ENCODE measurements at places on chromosomes 1 and 21. TPM values are rescaled to one million over a fixed set of nuclear protein-coding genes. Genes with fewer than 3 reads are reported as not detected.

Gene NTNG1
- polyA plus RNA-seq = 15.2 TPM

Gene STPG1
- 1.4 TPM for polyA plus RNA-seq

Gene RGS1
- polyA plus RNA-seq = 1.2 TPM

Gene KCNK2
- polyA plus RNA-seq = 6.3 TPM

Gene DCST1
- polyA plus RNA-seq = not detected

GRCh38 chr1:209356976-209357377 is 226.5 kb upstream of the CAMK1G start:
- no peak for DNase-seq

DNA sequence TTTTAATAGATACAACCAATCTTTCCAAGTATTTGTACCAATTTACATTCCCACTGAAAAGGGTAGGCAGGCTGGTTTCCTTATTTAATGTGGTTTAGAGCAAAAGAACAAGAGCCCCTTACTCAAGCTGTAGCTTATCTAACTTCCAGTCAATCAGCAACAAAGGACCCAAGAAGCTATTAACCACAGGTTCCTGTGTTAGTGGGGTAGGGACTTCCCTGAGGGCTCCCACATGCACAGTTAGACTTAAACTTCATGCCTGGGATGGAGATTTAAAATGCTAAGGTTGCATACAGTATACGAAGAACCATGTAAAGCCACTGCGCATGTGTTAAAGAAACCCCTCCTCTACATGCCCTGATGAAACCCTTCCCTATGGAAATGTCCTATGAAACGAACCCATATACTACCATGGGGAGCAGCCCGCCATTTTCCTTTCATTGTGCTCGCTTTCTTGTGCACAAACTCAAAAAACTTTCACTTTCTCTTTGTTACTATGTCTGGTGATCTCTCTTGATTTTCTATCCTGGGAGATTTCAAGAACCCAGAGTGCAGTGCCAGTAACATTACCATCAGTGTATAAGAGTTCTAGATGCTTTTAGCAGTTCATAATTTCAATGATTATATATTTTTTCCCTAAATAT is 23.3 kb upstream of the ST6GALNAC5 start:
- DNase-seq = no peak

GRCh38 chr1:248817065-248817464 is 8.7 kb downstream of the SH3BP5L start:
- DNase-seq = no peak

DNA sequence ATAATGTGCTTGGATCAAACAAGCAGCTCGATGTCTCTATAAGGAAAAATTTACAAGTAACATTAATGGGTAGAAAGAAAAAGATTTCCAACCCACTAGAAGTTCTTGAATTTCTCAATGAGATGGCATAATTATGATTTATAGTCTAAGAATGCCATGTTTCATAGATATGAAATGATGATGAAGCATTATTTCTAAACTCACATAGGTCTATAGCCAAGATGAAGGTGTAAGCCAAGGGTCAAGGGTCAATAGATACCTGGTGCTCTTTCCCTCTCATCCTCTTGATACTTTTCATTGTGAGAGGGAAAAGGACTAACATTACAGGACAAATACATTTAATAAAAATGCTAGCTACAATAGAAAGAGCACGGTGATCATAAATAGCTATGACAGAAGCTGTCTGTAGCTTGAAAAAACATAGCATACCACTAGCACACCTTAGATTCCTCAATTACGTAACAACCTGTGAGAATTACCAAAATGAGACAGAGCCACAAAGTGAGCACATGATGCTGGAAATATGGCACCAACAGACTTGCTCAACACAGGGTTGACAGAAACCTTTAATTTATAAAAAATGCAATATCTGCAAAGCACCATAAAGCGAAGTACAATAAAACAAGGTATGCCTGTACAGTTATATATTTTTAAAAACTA is 26.3 kb upstream of the F13B start:
- DNase-seq = no peak

DNA sequence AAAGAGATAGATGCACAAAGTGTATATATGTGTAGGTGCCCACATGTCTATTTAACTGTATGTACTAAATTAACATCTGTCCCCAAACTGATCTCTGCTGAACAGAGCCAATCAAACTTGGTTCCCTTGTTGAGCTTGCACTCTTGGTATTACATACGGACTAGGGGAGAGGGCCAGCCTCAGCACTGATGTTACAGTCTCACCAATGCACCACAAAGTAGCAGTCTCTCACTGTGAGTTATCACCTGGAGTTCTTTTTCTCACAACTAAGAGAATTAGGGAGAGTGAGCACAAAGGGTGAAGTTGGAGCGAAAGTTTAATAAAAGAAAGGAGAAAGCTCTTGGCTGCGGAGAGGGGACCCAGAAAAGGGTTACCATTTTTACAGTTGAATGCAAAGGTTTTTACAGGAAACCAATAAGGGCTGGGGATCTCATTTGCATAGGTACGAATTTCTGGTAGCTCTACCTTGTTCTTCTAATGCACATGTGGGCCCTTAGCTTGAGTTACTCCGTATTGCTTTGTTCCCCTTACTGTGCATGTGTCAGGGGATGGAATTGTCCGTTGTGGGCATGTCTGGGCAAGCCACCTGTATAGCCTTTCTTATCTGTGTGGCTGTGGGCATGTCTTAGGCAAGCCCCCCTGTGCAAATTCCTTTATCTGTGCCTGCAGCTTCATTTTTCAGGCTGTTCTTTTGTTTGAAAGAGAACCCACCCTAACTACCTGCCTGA is 13.3 kb upstream of the CHI3L2 start:
- DNase-seq = no peak

- DNase-seq = no peak
These were observed 56.1 kb downstream of the HIVEP3 start for GRCh38 chr1:41862384-41863221.

DNA sequence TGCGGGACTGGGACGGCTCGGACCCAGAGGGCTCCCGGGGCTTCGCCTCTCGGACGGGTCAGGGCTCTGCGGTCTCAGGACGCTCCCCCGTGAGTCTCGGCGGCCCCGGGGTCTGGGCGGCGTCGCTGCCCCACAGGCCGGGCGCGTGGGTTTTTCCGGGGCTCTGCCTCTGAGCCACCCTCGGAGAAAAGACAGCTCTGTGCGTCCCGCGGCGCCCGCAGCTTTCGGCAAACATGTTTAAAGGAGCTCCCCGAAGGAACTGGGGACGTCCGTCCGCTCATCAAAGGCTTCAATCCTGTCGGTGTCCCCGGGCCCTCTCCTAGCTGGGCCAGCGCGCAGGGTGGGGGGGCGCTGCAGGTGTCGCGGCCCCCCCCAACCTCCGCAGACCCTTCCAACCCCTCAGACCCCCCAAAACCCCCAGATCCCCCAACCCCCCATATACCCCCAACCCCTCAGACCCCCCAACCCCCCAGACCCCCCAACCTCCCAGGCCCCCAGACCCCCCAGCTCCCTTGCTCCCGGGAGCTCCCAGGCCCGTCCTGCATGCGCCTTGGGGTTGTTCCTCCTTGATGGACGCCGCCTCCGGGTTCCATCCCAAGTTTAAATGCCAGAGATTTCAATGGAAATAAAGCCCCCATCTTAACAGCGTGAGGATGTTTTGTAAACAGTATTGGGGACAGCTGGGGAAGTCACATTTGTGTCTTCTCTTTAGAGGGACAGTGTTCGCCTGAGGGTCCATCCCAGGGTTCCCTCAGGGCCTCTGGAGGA is 996 bp upstream of the C1orf159 start:
- no peak for DNase-seq

DNA sequence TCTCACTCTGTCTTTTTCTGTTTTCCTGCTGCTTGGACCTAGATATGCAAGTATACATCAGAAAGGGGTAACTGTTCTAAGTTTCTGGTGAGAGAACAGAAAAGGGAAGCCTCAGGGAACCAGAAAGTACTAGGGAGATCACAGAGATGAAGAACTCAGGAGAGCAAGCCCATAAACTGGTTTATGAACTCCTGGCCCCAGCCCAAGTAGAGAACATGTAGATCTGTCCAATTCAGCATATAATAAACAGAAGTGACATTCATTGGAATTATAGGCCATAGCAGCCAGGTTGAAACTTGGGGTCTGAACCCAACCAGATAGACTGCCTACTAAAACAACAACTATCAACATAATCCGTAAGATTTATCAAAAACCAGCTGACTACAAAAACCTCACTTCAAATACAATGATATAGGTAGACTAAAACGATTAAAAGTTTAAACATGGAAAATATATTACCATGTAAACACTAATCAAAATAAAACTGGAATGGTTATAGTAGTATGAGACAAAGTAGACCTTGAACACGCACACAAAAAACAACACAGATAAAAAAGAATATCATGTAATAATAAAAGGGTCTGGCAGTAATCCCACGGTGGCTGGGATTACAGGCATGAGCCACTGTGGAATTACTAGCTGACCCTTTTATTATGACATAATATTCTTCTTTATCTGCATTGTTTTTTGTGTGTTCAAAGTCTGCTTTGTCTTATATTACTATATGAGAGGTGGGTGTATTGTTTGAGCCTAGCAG is 65.0 kb downstream of the ZSWIM5 start:
- DNase-seq = no peak

GRCh38 chr1:117067533-117068370 is 7.6 kb downstream of the TTF2 start:
- peak; percentile 61 for DNase-seq

DNA sequence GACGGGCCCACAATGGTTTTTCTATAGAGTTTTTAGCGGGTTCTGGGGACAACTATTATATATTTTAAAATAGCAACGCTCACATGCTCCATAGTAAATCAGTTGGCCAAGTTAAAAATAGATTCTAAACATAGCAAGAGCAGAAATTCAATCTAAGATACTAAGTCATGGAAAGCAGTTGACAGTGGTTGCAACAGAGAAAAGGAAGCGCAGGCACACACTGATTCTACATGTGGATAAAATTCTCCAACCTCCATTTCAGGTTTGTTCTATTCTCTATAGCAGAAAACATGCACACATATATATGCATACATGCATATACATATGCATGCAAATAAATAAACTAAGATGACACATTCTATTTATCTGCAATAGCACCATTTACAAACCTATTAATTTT is 89.6 kb upstream of the HNRNPU start:
- DNase-seq = no peak
